ENCODE measurements at places on chromosomes 6 and 20.

DNA sequence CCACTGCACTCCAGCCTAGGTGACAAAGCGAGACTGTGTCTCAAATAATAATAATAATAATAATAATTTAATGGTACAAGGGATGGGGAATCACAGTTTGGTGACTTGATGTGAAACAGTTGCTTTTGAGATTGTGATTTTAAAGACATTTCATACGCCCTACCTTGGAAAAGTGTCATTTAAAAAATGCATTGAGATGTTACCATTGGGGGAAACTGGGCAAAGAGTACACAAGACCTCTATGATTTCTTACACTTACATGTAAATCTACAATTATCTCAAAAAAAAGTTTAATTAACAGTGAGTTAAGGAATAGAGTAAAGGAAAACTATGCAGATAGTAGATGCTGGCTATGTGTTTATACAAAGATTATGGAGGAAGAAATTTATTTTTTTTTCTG is 22.3 kb downstream of the ADTRP start:
- no peak for DNase-seq

DNA sequence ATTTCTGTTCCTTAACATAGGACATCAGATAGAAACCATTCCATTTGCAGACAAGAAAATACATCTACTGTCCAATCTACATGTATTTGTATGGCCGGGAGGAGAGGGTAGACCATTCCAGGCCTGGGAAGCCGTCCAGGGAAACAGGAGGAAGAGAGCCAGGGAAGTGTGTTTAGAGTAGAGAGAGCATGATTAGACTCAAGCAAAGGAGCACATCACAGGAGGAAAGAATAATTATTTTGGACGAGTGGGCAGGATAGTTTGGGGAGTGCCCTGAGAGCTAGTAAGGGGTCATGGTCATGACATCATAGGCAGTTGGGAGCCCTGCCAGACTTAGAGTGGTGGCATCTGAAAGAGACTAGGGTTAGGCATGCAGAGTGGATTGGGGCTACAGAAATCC is 250.0 kb downstream of the HIVEP2 start:
- DNase-seq = no peak

DNA sequence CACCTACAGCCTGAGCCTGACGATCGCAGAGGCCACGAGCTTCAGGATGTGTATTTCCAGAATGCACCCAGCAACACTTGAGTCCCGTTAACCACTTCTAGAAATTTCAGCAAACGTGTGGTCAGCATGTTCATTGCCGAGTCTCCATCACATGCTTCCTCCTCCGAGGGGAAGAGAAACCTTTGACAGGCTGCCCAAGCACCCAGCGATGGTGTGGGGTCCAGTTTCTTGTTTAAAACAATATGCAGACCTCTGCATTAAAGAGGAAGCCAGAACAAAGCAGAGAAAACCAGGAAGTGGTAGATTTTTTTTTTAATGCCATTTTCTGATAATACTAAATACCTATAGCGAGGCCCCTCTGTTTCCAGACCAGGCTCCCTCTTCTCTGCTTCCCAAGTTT is 71.9 kb downstream of the GNAS-AS1 start:
- DNase-seq = no peak

GRCh38 chr6:151620179-151620578 is 126.4 kb downstream of the CCDC170 start:
- DNase-seq = no peak

GRCh38 chr6:66189915-66190314 is 482.9 kb upstream of the EYS start:
- no peak for DNase-seq

GRCh38 chr6:74018825-74019224 is 322.8 kb downstream of the CD109 start:
- DNase-seq = no peak

Measured in activated CD4-positive, alpha-beta T cell treated with anti-CD3 and anti-CD28 coated beads, Interleukin-2, amount 50 U/mL, for 24 hours (primary cell).